Mesothelial cell of epicardium (in vitro differentiated cells): ENCODE measurements at places on chromosomes 1 and 21.

- H3K27me3 ChIP-seq = peaks cover 75% of the 10 kb centered on the region
- H3K4me1 ChIP-seq = peaks cover 46% of the 10 kb centered on the region
- H3K27ac ChIP-seq = no peak overlapping the region
- no peak overlapping the region for H3K4me3 ChIP-seq
- H3K36me3 ChIP-seq = no peaks in the 10 kb centered on the region
These were observed 2.7 kb upstream of the RIPK4 start for GRCh38 chr21:41769521-41769920.

GRCh38 chr1:22641906-22642636, 1.4 kb upstream of the C1QC start:
- H3K4me1 ChIP-seq = peaks cover 6% of the 10 kb centered on the region
- no peak overlapping the region for H3K27ac ChIP-seq
- no peaks in the 10 kb centered on the region for H3K36me3 ChIP-seq
- DNase-seq = peak; percentile 80

- H3K27me3 ChIP-seq = no peaks in the 10 kb centered on the region
- H3K36me3 ChIP-seq = no peaks in the 10 kb centered on the region
- H3K4me1 ChIP-seq = peaks cover 45% of the 10 kb centered on the region
- peak overlapping the region; percentile 69 for H3K4me3 ChIP-seq
- peak overlapping the region; percentile 96 for H3K27ac ChIP-seq
These were observed 61.3 kb downstream of the FAAP20 start for GRCh38 chr1:2133039-2133878.

GRCh38 chr1:201647722-201648065, 108.8 kb downstream of the NAV1 start:
- peaks cover 36% of the 10 kb centered on the region for H3K4me1 ChIP-seq
- peaks cover 12% of the 10 kb centered on the region for H3K36me3 ChIP-seq
- peak overlapping the region; percentile 75 for H3K27ac ChIP-seq
- peaks cover 22% of the 10 kb centered on the region for H3K27me3 ChIP-seq
- DNase-seq = no peak

- peaks cover 12% of the 10 kb centered on the region for H3K4me1 ChIP-seq
- no peaks in the 10 kb centered on the region for H3K36me3 ChIP-seq
- no peak for DNase-seq
- H3K27me3 ChIP-seq = peaks cover 32% of the 10 kb centered on the region
- no peak overlapping the region for H3K27ac ChIP-seq
These were observed 402.4 kb downstream of the OMA1 start for GRCh38 chr1:58143972-58144697.

GRCh38 chr21:46018615-46019014, 37.0 kb downstream of the COL6A1 start:
- peaks cover 12% of the 10 kb centered on the region for H3K4me1 ChIP-seq
- H3K27ac ChIP-seq = peak overlapping the region; percentile 30
- H3K4me3 ChIP-seq = no peak overlapping the region
- no peak for DNase-seq

GRCh38 chr1:99544328-99544727, 101.6 kb upstream of the PALMD start:
- H3K27ac ChIP-seq = no peak overlapping the region
- no peak overlapping the region for H3K4me3 ChIP-seq
- no peak for DNase-seq

DNA sequence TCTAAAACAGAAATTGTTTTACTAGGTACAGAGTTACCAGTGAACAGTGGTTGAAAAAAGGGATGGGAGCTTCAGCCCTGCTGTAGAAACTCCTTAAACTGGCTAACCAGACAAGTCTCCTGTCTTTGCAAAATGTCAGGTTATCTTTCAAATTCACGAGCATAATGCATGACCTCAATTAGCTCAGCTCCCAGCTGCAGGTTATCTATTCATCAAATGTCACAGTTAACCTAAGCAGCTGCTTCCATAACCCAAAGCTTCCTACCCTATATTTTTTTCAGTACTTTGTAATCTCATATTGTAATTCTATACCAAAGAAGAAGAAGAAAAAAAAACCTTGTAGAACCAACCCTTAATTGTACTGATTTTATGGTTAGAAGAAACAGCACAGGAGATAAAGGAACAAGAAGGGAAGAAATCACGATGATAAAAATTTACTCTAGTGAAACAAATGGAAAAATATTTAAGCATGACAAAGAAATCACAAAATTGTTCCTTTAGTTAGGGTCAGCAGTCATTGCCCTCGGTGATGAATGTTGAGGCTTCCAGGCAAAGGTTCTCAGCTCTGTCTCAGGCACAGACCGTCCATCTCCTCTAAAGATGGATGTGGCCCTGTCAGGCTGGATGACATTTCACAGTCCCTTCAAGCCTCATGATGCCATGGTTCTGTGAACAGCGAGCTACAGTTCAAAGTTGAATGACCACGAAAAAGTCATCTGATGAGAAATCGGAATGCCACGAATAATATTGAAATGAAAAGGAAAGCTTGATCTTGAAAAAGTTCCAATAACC, 95.9 kb downstream of the PLD5 start:
- H3K27me3 ChIP-seq = peaks cover 2% of the 10 kb centered on the region
- no peak overlapping the region for H3K4me3 ChIP-seq
- H3K27ac ChIP-seq = no peak overlapping the region
- no peak for DNase-seq
- peaks cover 2% of the 10 kb centered on the region for H3K36me3 ChIP-seq
- peaks cover 22% of the 10 kb centered on the region for H3K4me1 ChIP-seq

DNA sequence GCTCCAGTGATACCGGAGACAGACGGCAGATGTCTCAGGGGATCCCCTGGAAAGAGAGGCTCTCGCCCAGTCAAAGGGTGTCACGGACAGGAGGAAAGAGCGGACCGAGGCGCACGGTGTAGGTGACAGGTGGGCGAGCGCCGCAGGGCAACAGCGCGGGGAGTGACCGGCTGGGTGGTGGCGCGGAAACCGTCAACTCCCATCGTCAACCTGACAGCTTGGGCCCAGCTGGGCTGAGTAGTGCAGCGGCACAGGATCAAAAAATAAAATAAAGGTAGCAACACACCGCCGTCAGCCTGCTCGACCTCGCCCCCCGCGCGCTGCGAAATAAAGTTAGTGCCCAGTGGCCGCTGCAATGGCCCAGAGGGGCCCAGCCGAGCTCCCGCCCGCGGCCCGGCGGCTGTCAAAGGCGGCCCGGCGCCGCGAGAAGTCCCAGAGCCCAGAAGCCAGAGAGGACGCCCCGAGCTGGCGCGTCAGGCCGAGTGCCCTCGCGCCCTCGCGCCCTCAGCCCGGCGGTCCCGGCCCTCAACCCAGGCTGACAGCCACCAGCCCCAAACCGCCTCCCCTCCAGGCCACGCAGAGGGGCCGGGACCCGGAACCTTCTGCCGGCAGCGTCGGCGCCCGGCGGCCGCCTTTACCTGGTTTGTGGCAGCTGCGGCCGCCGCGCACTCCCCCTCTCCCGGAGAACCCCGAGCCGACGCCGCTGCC, at the start of gene LYST:
TSS of gene LYST (minus strand) at position 702 of the 708 bp plus-strand sequence. CDS start 36,489 bp downstream, outside the sequence.
- DNase-seq = peak; percentile 24
- H3K36me3 ChIP-seq = no peaks in the 10 kb centered on the region
- peak within 1 kb of the TSS; percentile 93 for H3K27ac ChIP-seq
- peak within 1 kb of the TSS; percentile 94 for H3K4me3 ChIP-seq

DNA sequence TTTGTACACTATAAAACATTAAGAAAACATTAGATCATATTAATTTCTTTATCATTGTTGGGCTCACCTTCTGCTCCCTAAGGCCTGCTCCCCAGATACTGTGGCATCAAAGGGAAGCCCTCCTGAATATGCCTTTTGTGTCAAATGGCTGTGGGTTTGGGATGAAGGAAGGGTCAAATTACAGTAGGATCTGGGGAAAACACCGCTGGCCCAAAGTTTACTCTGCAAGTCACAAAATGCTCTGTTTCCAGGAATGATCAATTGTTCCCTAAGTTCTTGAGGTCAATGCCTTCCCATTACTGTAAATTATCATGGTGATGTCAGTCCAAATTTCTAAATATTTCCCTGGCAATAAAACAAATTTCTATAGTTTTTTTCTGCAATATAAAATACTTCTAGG, 6.8 kb upstream of the ITLN2 start:
- H3K36me3 ChIP-seq = no peaks in the 10 kb centered on the region
- H3K27ac ChIP-seq = no peak overlapping the region
- no peaks in the 10 kb centered on the region for H3K27me3 ChIP-seq
- no peak overlapping the region for H3K4me3 ChIP-seq

GRCh38 chr1:9865724-9866123, 42.0 kb upstream of the CLSTN1 start:
- no peaks in the 10 kb centered on the region for H3K4me1 ChIP-seq
- peaks cover 5% of the 10 kb centered on the region for H3K36me3 ChIP-seq
- H3K4me3 ChIP-seq = no peak overlapping the region
- H3K27me3 ChIP-seq = no peaks in the 10 kb centered on the region

DNA sequence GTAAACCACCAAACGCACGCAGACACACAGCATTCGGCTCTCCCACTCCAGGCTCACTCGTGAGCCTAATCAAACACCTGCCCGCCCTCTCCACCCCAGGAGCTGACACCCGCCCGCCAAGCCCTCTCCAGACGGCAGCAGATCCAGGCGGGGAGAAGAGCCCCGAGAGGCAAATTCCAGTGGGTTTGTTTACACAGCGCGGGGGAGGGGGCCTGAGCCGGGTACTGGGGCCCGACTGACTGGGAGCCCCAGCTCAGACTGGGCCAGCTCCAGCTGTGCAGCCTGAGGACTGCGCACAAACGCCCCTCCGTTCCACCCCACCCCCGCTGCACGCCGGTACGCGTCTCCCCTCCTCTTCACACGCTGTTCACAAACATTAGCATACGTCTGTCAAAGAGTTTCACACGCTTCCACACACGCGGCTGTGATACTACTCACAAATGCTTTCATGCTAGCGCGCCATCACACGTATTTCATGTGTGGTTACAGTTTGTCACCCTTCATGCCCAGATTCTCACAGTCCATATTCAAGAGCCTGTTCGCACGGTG, 1.0 kb upstream of the EFNA1 start:
- peak overlapping the region; percentile 98 for H3K27ac ChIP-seq
- H3K27me3 ChIP-seq = peaks cover 23% of the 10 kb centered on the region
- peaks cover 62% of the 10 kb centered on the region for H3K4me1 ChIP-seq

- peaks cover 25% of the 10 kb centered on the region for H3K36me3 ChIP-seq
- DNase-seq = no peak
- peaks cover 37% of the 10 kb centered on the region for H3K4me1 ChIP-seq
- peak overlapping the region; percentile 7 for H3K4me3 ChIP-seq
These were observed 28.9 kb downstream of the DISP1 start for GRCh38 chr1:222843469-222844410.

- peaks cover 5% of the 10 kb centered on the region for H3K36me3 ChIP-seq
- H3K27ac ChIP-seq = no peak overlapping the region
- H3K4me1 ChIP-seq = peaks cover 3% of the 10 kb centered on the region
- no peak for DNase-seq
- no peak overlapping the region for H3K4me3 ChIP-seq
These were observed 21.3 kb upstream of the GNPAT start for GRCh38 chr1:231219422-231220401.

DNA sequence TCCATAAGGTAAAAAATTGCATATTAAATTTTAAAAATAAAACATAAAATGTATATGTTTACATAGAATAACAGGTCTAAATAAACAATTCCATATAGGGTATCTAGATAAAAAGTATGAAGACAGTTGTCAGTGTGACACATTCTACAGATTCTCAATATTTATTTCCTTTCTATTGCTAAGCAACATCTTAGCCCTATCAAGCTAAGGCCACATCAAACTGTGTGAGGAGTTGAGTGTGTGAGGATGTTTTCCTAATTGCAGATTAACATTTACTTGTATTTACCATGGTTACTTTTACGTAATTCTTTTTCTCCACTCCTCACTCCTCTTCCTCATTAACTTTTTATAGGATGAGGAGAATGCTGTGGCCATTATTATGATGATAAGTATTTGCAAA, 41.9 kb upstream of the MCOLN3 start:
- DNase-seq = no peak
- no peak overlapping the region for H3K27ac ChIP-seq
- no peaks in the 10 kb centered on the region for H3K27me3 ChIP-seq
- H3K4me1 ChIP-seq = peaks cover 5% of the 10 kb centered on the region

DNA sequence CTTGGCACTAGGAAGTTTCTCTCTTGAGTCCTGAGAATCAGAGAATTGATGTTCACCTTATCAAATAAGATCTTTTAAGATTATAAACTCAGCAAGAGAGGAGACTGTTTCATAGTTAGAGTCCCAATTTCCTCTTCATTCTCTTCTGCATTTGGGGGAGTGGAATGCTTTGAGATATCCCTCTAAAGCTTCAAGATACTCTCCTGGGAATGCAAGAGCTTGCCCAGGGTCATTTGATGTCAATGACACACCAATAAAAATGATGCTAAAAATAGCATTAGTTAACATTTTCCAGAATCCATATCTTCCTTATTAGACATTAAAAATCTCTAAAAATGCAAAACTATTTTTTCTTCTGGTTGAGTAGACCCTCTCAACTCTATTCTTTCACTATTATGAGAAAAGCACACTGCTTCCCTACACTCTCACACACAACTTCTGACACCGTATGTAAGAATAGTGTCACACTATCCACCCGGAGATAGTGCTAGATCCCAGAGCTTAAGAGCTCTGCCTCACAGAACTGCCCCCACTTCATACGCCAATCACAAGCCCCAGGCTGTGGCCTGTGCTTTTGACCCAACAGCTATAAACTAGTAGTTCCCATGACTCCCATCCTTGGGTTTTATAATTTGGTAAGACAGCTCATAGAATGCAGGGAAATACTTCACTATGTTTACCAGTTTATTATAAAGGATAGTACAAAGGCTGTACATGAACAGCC, 399.9 kb upstream of the RUNX1 start:
- no peak for DNase-seq
- no peak overlapping the region for H3K4me3 ChIP-seq
- H3K27ac ChIP-seq = no peak overlapping the region
- H3K4me1 ChIP-seq = no peaks in the 10 kb centered on the region
- peaks cover 5% of the 10 kb centered on the region for H3K27me3 ChIP-seq

DNA sequence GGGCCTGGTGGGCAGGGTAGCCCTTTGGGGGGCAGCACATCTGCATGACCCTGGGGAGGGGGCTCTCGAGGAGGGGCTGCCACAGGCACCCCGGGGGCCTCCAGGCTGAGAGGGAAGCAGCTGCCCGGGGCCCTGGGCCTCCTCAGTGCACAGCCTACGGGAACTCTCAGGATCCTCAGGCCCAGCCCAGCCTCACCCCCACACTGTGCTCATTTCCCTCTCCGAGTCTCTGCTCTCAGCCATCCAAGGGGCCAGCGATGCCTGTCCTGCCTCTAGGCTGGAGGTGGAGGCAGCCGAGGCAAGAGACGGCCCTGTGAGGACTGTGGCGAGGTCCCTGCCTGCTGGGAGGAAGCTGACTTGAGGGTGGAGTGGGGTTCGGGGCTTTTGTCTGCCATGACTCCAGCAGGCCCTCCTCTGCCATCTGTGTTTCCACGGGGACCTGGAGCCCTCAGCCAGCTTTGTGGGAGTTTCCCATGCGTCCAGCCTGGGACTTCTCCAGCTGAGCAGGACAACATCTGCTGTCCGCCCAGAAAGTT, 7.2 kb upstream of the PLEKHG5 start:
- no peak for DNase-seq
- no peak overlapping the region for H3K27ac ChIP-seq
- H3K36me3 ChIP-seq = no peaks in the 10 kb centered on the region
- no peaks in the 10 kb centered on the region for H3K27me3 ChIP-seq
- peaks cover 29% of the 10 kb centered on the region for H3K4me1 ChIP-seq

GRCh38 chr1:11453742-11454491, 25.0 kb upstream of the DISP3 start:
- H3K27me3 ChIP-seq = peaks cover 73% of the 10 kb centered on the region
- no peaks in the 10 kb centered on the region for H3K36me3 ChIP-seq
- H3K4me3 ChIP-seq = no peak overlapping the region
- DNase-seq = no peak
